ENCODE measurements at places on chromosomes 13 and 19. TPM values are rescaled to one million over a fixed set of nuclear protein-coding genes. Genes with fewer than 3 reads are reported as not detected.

DNA sequence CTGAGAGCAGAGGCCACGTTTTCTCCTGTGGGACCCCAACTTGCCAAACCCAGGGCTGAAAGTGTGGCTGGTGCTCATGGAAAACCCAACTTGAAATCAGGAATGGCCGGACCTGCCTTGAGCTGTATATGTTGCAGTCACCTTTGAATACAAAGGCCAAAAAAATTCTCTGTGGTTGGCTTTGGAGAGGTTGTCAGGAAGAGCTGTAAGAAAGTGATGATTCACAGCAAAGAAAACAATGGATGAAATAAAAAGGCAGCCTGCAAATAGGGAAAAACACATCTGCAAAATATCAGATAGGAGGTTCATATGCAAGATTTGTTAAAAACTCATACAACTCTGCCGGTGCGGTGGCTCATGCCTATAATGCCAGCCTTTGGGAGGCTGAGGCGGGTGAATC is 715.8 kb downstream of the UQCRFS1 start:
- DNase-seq, result no peak

PRR19 gene
- 0.76 TPM for total RNA-seq

- DNase-seq, result no peak
Measured at GRCh38 chr13:112756081-112756480, 66.2 kb downstream of the ATP11A start.

KLF5 gene
- 4.4 TPM for total RNA-seq

DNA sequence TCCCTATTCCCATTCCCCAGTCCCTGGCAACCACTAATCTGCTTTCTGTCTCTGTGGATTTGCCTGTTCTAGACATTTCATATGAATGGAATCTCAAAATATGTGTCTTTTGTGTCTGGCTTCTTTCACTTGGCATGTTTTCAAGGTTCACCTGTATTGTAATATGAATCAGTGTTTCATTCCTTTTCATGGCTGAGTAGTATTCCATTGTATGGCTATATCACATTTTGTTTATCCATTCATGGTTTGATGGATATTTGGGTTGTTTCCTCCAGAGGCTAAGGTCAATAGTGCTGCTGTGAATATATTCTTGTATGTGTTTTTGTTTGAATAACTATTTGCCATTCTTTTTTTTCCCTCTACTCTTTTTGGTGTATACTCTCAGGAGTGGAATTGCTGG is 24.4 kb downstream of the NCAN start:
- DNase-seq, result no peak

GRCh38 chr13:32581177-32581786 is 5.0 kb upstream of the PDS5B start:
- DNase-seq, result no peak

LAMP1 gene
- 194 TPM for total RNA-seq

Data from MG63 (cell line).